Germinal center (tissue), 1 donor: ENCODE measurements at places on chromosomes 3 and 15.

- no peak for DNase-seq
These were observed 32.2 kb upstream of the SGO1 start for GRCh38 chr3:20218215-20218614.

DNA sequence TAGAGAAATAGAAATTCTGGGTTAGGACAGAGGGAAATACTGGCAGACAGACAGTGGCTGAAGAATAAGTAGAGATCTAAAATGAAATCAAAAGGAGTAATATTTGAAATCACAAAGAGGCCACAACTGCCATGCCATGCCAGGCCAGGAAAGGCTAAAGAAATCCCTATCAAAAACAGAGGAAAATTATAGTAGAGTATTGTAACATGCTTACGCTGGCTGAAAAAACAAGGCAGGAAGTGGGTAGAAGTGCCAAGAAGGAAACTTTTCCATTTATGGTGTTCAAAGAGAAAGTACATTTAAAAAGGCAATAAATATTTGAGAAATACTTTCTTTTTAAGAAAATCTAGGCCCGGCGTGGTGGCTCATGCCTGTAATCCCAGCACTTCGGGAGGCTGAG lies 415.7 kb downstream of the PLCL2 start:
- DNase-seq: no peak

DNA sequence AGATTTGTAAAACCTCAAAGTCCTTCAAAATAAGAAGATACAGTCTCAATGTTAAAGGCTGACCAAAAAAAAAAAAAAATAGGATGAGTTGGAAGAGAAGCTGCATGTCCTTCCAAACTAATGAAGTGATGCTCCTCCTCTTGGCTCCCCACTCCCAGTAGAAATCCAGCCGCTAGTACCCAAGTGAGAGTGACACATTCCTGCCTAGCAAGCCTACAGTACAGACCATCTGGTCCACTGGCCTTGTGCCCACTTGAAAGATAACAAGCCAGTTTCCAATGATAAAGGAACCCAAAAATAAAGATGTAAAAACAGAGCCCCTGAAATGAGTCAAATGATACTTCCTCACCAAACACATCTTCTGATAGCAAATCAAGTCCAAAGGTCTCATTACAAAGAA lies 258.7 kb upstream of the NSMCE3 start:
- no peak for DNase-seq

DNA sequence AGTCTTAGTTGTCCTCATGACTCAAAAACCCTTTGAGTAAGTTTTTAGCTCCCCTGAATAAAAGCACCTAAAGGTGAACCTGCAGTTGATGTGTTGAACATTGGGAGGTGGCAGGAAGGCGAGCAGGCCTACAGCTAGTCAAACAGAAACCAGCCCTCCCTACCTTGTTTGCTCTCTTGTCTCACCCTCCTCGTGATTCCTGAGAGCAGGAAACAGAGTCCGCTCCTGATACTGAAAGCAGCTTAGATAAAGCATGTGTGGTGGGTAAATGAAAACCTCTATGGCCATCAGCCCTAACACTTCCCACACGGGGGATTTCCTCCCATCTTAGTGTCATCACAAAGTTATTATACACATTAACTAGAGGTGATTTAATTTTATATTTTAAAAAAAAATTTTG lies 21.8 kb upstream of the CLDN18 start:
- DNase-seq: no peak

GRCh38 chr3:9590282-9590791 lies 36.7 kb upstream of the LHFPL4 start:
- no peak for DNase-seq

DNA sequence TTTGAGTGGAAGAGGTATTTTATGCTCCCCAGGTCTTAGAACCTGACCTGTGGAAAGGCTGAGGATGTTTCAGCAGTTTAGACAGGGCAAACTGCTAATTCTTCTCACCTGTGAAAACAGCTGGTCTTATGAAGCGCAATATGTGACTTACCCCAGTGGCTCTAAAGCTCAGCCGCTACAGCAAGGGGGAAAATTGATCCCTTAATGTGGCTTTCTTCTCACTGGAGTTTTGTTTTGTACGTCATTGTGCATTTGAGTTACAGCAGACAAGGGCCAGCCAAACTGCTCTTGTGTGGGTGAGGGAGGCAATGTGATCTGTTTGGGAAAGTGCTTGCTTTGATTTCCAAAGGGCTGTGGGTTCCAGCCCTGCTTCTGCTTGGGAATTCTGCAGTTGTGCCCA lies 293.4 kb upstream of the LRRFIP2 start:
- DNase-seq: no peak

DNA sequence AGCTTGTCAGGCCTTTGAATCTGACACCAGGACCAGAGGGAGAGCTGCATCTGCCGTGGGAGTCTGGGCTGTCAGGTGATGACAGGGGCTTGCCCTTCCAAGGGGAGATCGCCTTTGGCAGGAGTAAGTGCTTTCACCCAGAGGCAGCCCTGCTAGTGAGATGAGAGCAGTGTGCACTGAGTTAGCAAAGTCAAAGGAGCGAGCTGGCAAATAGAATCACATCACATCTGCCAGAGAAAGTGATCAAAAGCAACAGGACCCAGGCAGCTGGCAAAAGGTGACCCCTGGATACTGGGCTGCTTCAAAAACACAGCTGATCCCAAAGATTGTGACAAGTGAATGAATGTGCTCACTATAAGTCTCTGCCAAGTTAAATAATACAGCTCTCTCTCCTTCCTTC lies 36.1 kb upstream of the PYDC2 start:
- no peak for DNase-seq

GRCh38 chr15:92112180-92112579 lies 258.7 kb downstream of the SLCO3A1 start:
- DNase-seq: no peak

DNA sequence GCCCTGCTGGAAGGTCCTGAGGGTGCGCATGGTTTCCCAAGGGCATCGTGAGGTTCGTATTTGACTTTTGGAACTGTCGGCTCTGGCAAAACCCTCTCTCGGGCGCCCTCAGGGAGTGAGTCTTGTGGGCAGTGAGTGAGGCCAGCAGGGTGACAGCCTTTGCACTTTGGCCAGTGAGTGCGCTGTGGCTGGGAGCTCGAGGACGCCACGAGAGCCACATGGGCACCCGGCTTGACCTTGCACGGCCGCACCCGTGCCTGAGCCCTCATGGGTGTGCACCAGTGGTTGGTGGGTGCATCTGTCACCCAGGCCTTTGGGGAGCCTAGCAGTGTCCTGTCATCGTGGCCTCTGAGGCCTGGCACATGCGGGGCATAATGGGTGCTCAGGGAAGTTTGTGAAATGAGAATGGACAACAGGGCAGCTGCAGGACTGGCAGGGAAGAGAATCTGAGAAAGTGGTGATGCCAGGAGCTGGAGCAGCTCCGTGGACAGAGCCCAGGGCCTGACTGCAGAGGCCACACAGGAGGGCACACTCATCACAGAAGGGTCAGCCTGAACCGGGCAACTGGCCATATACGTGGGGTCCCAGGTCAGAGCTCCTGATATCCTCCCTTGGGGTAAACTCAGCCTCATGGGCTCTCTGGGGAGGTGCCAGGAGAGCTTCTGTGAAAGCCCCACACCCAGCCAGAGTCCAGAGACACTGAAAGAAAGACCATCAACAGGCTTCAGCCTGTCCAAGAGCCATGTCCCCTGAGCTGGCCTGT lies 30.4 kb upstream of the SNRPA1 start:
- no peak for DNase-seq

DNA sequence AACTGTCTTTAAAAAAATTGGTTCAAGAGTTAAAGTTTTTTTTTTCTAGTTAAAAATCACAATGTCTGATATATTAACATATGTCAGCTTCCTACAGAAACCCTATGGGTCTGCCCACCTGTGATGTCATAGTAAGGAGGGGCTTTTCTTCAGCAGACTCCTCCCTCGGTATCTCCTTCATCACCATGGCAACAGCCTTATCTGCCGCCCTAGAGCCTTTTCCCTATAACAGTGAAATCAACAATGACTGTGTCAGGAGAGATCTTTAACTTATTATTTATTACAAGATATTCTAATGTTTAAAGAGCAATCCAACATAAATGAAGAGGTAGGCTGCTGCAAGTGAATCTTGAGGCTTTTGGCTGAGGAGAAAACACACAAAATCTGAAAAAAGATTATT lies 138.7 kb downstream of the PEX5L start:
- peak; percentile 46 for DNase-seq

GRCh38 chr3:88997260-88997659 lies 110.2 kb upstream of the EPHA3 start:
- DNase-seq: no peak

DNA sequence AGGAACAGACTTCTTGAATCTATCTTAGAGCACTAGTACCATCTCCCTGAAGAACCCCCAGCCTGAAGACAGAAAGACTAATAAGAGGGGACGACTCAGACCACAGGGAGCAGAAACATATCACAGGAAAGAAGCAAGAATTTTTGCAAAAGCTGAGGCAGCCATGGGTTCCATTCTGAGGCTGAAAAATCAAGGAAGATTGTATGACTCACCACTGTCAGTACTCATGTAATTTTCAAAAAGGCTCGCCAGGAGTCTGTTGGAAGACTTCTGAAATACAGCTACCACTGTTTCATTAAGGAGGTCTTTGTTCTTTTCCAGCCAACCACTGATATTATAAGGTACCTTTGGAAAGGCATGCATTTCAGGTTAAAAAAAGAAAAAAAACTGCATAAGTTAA lies 47.5 kb downstream of the MYH15 start:
- DNase-seq: no peak

DNA sequence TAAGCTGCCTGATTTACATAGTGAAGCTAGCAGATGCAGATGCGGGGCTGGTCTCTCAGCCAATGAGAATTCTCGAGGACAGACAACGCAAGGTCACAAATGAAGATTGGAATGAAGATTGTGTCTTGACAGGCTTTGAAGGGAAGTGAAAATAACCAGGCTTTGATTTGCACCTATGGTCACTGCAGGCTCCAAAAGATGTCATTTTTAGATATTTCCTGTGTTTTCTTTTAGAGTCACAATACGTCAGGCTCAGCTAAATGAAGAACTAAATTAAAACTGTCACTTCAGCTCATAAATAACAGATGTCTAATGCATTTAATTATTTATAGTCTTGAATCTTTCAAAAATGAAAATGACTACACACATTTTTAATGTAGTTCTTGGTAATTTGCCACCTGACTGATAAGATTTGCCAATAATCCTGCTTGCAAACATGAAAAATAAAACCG lies 99.5 kb downstream of the SQOR start:
- peak; percentile 76 for DNase-seq

DNA sequence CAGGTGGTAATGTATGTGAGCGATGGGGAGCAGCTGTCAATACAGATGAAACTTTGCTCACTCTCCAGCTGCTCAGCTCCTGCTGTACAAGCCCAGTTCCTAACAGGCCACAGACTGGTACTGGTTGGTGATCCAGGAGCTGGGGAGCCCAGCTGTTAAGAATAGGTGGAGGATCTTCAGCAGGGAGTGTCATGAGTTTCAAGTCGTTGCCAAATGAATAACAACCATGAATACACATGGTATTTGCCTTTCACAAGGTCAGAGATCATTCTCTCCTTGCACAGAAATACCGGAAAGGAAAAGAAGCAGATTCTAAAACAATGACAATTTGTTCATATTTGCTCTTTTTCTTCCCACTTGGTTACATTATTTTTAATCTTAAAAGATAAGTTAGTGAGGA lies 5.1 kb downstream of the PLSCR1 start:
- DNase-seq: no peak

DNA sequence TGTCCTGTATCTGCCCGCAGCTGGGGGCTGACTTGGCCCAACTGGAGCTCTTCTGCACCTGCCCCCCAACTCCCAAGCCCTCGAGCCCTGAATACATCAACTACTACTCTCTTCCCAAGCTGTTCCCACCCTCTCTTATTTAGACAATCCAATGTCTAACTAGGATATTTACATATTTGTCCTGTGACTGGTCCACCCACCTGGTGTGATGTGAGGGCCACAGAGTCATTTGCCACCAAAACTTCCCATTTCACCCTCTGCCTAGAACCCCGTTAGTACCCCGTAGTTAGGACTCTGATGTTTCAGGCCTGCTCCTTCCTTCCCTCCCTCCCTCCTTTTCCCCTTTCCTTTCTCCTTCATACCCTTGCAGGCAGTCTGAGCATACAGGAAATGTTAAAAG lies 6.4 kb downstream of the CPLX3 start:
- no peak for DNase-seq

DNA sequence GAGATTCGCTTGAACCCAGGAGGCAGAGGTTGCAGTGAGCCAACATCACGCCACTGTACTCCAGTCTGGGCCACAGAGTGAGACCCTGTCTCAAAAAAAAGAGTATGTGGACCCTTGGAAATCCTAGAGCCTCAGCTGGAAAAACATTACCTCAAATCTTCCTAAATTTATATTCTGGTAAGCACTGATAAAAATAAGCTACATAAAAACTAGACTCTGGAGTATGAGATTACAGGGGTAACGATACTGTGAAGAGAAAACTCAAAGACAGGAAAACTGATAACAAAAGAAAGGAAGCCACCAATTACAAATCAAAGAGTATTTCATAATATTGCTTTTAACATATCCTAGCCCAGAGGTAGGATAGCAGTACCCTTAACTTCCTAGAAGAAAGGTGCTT lies 30.3 kb downstream of the SETD2 start:
- no peak for DNase-seq

- DNase-seq: no peak
These were observed 86.7 kb downstream of the THBS1 start for GRCh38 chr15:39667382-39668127.

DNA sequence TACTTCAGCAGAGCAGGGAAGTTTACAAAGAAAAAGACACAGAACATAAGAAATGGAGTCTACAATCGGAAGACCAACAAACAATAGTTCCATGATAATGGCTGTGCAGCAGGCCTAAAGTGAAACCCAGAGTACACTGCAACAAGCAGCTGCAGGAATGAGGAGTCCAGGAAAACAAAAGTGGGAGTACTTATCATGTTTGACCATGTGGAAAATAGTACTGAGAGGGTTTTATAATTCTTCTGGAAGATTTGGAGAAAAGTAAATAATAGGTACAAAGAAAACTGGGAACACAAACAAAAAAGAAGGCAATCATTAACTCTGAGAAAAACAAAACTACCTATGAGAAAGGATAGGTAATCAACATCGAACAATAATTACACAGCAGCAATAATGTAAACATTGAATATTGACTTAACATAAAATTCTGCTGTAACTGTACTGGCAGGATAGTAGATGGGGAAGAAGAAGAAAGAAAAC lies 87.5 kb downstream of the NEK10 start:
- DNase-seq: no peak
